ENCODE measurements at places on chromosomes 1 and 21. TPM values are rescaled to one million over a fixed set of nuclear protein-coding genes. Genes with fewer than 3 reads are reported as not detected.

DCDC2B gene
- not detected for total RNA-seq

VANGL2 gene
- total RNA-seq = 2.0 TPM

DNA sequence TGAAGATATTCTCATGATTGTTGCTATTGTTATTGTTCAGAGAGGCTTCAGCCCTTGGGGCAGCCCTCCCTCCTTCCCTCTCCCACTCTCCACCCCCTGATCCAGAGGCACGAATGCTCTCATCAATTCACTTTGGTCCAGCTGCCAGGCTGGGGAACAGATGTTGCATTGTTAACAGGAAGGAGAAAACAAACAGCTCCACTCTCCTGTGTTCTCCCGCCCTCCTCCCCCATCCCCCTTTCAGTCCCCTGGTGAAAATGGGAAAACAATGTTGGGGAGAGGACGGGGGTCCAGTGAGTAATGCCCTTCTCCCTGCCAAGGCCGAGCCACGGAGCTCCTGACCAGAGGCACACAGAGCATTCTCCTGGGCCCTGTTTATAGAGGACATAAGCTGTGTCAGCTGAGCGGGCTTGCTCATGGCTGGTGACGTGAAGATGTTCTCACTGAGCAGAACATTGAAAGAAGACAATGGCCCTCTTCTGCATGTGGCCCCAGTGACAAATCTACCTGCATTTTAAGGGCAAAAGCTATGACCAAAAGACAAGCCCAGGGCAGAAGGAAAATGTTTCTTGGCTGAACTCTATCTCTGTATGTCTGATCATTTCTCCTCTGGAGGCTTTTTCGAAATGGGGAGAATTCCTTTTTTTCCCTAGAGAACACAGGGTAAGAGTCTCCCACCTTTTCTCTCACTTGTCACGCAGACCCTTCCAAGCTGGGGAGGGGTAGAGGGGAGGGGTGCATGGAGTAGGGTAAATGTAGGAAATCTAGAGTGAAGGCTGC, 111.7 kb downstream of the GLUL start:
- DNase-seq = no peak

- no peak for DNase-seq
Measured at GRCh38 chr1:206738370-206739366, 31.9 kb upstream of the IL19 start.

GRCh38 chr1:244963231-244963826, 99.0 kb upstream of the HNRNPU start:
- DNase-seq = no peak

GRCh38 chr1:153678519-153679336, at the start of gene NPR1:
Gene NPR1, plus strand, starts transcription at chr1:153678688. Its CDS starts 421 bp downstream, at chr1:153679109.
- DNase-seq = peak; percentile 96

All from posterior vena cava (tissue), 2 donors.